KBM-7 (cell line): ENCODE measurements at places on chromosomes 2 and 18.
A peak's percentile ranks its signal among the peaks of the same experiment; 100 is the strongest.

DNA sequence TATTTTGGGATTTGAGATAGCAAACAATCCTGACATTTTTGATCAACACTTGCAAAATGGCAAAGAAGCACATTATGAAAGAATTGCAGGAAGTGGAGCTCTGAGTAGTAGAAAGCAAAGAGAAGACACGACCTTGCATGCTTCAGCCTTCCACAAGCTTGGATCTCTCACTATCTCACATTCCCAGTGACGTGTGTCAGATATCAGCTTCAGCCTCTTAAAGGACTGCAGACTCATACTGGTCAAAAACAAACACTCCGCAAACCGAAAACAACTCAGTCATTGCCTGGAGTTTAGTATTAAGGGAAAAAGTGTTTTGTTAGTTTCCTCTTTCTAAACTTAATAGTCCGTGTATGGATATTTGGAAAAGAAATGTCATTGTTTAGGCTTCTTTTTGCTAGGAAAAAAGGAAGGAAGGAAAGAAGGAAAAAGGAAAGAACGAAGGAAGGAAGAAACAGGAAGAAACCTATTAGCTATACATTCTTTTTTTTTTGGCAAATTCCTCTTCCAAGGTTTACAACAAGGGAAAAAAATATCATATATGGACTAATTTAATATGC is 32.6 kb upstream of the SLC40A1 start:
- no peak for DNase-seq

DNA sequence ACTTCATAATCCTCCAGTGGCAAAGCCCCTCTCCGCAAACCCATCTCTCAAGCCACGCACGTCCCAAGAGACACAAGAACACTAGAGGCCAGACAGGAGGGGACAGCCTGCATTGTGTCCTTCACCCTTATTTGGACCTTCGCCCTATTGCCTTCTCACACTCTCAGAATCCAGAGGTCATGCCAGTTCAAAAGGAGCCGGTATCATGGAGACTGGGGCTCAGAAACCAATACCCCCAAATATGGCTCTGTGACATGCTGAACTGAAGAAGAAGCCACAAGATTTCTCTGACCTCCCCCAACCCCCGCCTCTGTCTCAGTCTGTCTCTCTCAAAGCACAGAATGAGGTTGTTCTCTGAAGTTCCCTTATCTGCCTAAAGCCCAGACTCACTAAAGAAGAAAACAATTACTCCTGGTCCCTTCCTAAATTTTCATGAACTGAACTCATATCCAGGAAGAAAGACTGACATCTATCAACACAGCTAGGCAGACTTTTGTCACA is 19.2 kb upstream of the SPATA3 start:
- DNase-seq: peak; percentile 28

DNA sequence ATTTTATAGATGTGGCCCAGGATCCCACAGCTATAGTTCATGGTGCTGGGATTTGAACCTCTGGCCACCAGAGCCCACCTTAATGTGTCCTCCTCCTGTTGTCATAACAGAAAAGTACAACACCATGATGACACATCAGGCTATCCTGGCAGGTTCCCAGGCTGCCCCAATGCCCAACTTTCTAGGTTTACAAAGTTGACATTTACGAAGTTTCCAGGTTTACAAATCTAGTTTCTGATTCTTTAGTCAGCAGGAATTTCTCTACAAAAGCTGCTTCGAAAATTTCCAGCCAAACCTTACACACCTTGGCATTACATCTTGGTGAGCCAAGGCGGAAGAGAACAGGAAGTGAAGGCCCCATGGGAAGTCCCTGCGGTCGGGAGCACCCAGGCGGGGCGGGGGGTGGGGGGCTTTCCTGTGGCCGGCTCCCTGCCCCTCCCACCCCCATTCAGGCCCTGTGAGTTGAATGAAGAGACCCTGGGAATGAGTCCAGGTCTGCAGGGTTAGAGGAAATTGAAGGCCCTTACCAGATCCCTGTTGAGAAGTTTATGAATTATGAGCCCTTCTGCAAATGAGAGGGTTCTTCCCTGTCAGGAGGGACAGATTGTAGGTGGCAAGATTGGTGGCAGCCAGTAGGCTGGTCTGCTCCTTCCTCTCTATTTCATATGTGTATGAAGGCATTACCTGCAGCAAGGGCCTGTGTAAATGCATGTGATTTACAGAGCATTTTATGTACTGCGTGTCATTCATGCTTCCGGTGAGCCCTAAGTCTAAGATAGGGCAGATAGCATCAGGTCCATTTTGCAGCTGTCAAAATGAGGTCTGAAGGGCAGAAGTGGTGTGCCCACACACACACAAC is 11.1 kb upstream of the IL1RN start:
- peak; percentile 60 for DNase-seq

DNA sequence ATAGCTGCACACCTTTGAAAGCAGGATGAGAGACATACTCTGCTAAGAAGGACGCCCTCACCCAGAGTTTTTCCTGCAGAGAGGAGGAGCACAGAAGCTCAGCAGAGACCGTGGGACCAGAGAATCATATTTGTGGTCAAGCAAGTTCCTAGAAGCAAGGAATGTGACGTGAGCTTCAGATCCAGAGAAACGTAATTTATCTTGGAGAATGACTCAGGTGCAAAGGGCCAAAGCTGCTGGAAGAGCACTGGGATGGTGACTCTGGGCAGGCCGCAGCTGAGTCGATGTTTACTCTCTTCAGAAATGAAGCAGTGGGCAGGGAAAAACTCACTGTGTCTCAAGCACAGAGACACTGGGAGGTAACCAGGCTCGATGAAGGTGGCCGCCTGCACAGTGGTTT is 50.1 kb upstream of the IGFBP2 start:
- no peak for DNase-seq

DNA sequence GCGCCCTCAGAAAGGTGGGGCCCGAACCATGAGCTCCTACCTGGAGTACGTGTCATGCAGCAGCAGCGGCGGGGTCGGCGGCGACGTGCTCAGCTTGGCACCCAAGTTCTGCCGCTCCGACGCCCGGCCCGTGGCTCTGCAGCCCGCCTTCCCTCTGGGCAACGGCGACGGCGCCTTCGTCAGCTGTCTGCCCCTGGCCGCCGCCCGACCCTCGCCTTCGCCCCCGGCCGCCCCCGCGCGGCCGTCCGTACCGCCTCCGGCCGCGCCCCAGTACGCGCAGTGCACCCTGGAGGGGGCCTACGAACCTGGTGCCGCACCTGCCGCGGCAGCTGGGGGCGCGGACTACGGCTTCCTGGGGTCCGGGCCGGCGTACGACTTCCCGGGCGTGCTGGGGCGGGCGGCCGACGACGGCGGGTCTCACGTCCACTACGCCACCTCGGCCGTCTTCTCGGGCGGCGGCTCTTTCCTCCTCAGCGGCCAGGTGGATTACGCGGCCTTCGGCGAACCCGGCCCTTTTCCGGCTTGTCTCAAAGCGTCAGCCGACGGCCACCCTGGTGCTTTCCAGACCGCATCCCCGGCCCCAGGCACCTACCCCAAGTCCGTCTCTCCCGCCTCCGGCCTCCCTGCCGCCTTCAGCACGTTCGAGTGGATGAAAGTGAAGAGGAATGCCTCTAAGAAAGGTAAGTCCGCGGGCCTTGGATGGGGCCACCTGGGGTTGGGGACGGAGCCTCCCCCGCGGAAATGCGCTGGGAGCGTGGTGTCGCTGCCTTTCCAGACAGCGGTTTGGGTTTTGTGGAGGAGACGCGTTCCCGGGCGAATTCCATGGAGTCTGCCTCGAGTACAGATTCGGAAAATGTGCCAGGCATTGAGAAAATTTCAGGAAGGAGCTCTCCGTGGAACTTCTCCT is 559 bp downstream of the HOXD1 start:
- no peak for DNase-seq

- DNase-seq: no peak
Observed at GRCh38 chr18:58118536-58118935, 74.5 kb downstream of the NEDD4L start.

DNA sequence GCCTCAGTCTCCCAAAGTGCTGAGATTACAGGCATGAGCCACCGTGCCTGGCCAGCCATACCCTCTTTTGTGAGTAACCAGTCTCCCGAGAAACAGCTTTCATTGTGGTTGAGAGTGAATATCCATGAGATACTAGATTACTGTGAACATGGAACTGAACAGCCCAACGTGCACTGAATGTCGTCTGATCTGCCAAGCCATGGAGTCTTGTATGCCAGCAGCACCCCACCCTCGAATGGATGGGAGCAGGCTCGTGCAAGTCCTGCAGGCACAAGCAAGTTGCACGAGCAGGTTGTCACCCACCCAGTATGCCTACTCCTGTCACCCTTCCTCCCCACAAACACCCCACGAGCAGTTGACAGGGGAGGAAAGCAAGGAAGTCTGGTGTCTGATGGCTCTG is 36.5 kb upstream of the TFCP2L1 start:
- no peak for DNase-seq

GRCh38 chr2:166375195-166375735 is 479 bp downstream of the SCN9A start:
- peak; percentile 48 for DNase-seq

- no peak for DNase-seq
Observed at GRCh38 chr2:27320958-27321543, 1.8 kb downstream of the MPV17 start.

- no peak for DNase-seq
Observed at GRCh38 chr2:29226375-29226774, 111.2 kb downstream of the CLIP4 start.

DNA sequence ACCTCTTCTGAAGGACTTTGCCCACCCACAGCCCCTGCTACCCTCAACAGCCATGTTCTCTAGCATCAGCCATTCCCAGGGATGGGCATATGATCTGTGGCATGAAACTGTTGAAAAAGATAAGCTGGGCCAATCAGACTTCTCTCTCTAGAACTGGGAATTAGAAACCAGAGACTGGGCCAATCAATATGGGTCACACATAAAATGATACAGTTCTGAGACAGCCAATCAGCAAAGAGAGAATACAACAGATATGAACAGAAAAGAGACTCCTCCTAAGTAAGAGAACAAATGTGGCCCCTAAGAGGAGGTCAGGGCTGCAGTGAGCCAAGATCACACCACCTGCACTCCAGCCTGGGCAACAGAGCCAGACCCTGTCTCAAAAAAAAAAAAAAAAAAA is 2.1 kb downstream of the KIDINS220 start:
- no peak for DNase-seq
